ENCODE measurements at places on chromosomes 1 and 21. TPM values are rescaled to one million over a fixed set of nuclear protein-coding genes. Genes with fewer than 3 reads are reported as not detected.

DNA sequence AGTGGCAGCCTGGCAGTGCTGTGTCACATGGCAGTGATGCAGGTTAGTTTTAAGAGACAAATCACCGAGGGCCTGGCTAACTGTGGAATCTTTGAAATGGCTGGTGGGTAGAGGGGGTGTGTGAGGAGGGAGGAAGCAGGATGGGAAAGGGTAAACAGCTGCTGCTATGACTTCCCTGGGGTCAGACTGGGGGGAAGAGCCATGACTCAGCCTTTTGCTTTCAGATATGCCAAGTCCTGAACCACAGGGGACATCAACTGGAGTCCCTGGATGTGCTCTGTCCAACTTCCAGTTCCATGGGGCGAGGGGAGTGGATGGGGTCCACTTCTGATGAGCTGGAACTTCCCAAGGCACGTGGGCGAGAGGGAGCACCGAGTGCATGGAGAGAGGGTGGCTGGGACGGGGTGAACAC, 121.1 kb upstream of the ADAR start:
- DNase-seq, result no peak

DNA sequence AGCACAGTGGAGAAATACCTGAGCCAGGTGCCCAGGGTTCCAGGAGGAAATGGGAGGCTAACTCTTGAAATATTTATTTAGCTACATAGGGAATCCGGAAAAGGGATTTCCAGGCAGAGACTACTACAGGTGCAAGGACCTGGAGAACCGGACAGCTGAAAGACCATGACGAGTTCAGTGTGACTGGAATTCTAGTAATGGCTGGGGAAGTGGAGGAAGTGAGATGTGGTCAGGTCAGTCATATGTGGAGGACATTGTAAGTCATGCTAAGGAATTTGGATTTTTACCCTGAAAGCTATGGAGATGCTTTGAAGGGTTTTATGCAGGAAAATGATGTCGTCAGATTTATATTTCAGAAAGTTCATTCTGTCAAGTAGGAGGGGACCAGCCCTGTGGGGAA, 1.8 kb downstream of the CAP1 start:
- DNase-seq, result no peak

GRCh38 chr1:77438236-77438913, 156.6 kb downstream of the AK5 start:
- no peak for DNase-seq

Gene CYP4A11
- total RNA-seq, result not detected

GRCh38 chr1:85616364-85616705, 35.8 kb downstream of the CCN1 start:
- DNase-seq, result no peak

DNA sequence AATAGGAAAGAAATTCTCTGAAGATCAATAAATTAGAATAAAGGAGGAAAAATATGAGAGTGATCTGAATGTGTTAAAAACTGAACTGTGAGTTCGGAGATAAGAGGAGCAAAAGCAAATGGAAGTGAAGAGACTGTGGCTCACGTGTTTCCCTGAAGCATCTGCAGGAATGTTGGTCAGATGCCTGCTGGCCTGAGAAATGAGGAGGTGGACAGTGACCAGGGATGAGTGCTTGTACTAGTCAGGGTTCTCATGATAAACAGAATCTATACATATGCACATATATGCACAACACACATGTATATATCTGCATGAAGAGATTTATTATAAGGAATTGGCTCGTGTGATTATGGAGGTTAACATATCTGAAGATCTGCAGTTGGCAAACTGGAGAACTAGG, 103.4 kb upstream of the TIAM1 start:
- no peak for DNase-seq

GRCh38 chr1:33300673-33301072, 20.2 kb downstream of the A3GALT2 start:
- DNase-seq, result no peak

DNA sequence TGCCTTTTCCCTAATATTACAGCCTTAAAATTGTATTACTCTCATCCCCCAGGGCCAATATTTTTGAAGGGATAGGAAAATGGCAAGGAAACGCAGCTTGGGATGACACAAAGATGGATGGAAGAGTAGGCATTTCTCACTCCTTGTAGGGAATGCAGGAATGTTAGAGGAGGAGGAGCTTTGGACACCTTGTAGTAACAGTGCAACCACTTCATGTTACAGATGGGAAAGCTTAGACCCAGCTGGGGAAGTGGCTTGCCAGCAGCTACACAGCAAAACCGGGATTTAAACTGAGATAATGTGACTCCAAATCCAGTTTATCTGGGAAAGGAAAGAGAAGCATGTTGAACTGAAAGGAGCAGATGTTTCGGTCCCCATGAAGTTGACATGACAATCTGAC, 473.7 kb upstream of the DAB1 start:
- DNase-seq, result no peak

Gene DMRTA2
- not detected for total RNA-seq

Gene CTSS
- total RNA-seq, result 0.57 TPM

Gene RHBG
- total RNA-seq, result 5.7 TPM

GRCh38 chr1:214853340-214853739, 229.2 kb upstream of the KCNK2 start:
- DNase-seq, result no peak

Gene NR5A2
- 0.91 TPM for total RNA-seq

Gene PRAMEF5
- total RNA-seq, result not detected

DNA sequence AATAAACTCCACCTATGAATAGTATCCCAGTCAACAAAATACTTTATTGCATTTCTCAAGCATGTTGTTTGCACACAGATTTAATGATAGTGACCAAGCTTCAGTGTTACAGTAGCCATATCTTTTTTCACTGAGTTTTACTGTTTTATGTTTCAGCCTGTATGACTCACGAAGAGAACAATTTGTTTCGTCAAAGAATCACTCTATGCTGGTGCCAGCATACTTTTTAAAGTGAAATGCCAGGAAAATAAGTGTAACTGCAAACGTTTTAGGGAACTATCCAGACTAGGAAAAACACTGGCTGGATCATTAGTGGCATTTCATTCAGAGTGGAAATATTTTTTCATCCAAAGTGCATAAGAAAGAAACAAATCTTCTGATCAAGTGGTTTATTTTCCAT, 210.8 kb downstream of the COL11A1 start:
- no peak for DNase-seq

- no peak for DNase-seq
These were observed 5.0 kb downstream of the MEF2D start for GRCh38 chr1:156495401-156496140.

Gene HES3
- not detected for total RNA-seq

GRCh38 chr1:35369922-35370671, 101.6 kb downstream of the ZMYM4 start:
- DNase-seq, result no peak

Gene TOMM20
- 184 TPM for total RNA-seq

DNA sequence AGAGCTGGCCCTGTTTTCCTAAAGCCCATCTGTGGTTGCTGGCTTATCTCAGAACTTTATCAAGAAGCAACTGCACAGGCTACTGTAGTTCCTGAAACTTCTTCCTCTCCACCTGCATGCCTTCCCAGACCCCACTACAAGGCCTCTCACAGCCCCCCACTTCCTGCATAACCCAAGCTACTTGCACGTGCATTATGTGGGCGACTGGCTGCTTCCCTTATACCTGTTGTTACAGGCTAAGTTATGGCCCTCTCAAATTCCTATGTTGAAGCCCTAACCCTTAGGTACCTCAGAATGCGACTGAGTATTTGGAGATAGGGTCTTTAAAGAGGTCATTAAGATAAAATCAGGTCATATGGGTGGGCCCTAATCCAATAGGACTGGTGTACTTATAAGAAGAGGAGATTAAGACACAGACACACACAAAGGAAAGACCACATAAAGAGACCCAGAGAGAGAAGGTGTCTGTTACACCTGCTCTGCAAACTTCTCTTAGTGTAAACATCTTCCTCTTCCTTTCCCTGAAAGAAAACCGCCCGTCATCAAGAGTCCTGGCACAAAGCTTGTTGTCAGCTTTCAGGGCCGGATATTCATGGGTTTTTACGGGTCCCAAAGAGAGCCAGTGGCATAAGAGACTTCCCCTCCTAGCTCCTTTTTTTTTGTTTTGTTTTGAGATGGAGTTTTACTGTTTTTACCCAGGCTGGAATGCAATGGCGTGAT, 5.1 kb downstream of the ZNF496 start:
- no peak for DNase-seq

DNA sequence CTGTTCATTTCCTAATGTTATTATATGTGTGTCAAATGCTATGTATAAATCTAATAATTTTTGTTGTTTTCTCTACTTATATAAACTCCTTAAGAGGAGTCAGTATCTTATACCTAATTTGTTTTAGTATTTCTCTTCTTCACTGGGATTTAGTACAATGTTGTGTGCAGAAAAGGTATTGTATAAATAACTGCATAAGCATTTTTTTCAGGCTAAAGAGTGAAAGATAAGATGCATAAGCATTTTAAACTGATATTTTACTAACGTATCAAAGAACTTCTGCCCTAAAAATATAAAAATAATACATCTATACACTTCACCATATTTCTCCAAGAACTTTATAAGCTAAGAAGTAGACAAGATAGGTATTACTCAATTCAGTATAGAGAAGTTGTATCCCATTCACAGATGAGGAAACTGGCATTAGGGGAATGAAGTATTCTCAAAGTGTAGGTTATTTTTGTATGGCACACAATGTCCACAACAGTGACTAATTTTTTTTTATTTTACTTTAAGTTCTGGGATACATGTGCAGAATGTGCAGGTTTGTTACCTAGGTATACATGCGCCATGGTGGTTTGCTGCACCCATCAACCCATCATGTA, 59.3 kb downstream of the NUP210L start:
- no peak for DNase-seq

GRCh38 chr1:168830562-168830961, 101.6 kb upstream of the DPT start:
- DNase-seq, result no peak

- DNase-seq, result no peak
These were observed 386.3 kb downstream of the CAMTA1 start for GRCh38 chr1:7171574-7171973.

GRCh38 chr1:29323636-29324035, 87.3 kb downstream of the PTPRU start:
- no peak for DNase-seq

GRCh38 chr1:79188337-79188736, 181.8 kb upstream of the ADGRL4 start:
- DNase-seq, result no peak

Gene GRHL3
- total RNA-seq, result 1.0 TPM

GRCh38 chr1:19138958-19139581, 71.0 kb downstream of the UBR4 start:
- no peak for DNase-seq

DNA sequence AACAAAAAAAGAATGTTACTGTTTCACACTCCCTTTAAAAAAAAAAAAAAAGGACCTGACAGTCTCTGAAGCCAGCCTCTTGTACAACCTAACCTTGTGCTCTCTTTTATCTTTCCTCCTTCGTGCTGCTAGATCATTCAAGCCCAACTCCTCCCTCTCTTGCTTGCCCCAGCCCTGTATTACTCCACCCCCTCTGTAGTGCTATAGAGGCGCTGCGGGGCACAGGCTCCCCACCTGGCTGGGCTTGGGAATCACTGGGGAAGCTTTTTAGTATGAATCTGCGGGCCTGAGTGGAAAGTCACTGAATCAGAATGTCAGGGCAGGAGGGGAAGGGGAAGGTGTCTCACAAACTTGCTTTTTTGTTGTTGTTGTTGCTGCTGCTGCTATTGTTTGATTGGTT, 383.7 kb upstream of the CAMK1G start:
- no peak for DNase-seq

DNA sequence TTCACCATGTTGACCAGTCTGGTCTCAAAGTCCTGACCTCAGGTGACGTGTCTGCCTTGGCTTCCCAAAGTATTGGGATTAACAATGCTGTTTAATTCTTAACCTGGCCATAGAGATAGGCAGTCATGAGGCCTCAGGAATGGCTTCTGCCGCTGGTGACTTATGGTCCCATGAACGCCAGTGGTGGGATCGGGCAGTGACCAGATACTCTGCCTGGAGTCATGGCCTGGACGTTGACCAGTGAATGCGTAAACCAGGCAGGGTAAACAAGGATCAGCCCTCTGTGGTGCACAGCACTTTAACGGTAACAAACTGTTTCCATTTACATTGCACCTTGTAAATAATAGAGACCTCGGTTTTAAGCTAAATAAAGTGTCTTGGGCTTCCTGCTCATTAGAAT, 23.0 kb downstream of the MTARC1 start:
- DNase-seq, result no peak

DNA sequence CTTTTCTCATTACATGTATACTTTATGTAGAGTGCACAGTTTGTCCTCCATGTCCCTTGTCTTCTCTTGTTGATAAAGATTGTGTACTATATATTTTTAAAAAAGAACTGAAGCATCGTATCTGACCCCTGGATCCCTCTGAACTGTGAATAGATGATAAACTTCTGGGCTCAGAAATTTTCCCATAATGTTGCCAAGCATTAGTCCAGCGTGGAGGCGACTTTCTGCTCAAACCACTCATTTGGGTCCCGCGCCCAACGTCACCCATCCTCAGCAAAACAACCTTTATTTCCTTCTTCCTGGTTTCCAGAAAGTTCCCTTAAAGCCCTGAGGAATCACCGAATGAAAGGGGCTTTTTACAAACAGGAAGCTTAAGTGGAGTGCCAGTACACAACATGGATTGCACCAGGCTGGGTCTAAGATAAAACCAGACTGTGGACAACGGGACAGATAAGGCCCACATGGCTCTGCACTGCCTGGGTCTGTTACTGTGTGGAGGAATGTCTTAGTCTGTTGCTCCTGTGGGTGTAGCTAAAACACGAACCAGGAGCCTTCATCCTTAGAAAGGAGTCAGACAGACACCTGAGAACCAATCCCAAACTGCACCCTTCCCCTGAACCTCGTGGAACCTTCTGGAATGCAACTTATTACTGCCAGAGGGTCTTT, 15.6 kb downstream of the EVA1C start:
- DNase-seq, result no peak

DNA sequence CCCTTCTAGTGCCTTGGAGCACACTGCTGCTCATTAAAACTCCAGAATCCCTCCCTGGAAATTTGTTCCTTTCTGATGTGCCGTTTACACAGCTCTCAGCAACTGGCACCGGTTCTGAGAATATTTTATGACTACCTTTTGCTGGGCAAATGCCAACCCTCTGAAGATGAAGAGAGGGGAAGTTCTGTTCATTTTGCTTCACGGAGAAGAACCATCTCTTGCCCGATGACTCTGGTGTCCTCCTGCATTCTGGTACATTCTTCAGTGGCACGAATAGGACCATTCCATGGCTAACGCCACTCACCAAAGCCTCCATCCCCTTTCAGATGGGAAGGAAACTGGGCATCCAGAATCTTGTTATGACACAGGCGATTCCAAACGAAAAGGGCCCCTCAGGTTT, 96.2 kb upstream of the SIM2 start:
- DNase-seq, result no peak

GRCh38 chr1:169367096-169367685, 406 bp downstream of the NME7 start:
- no peak for DNase-seq

Gene C1QC
- total RNA-seq, result 0.59 TPM

DNA sequence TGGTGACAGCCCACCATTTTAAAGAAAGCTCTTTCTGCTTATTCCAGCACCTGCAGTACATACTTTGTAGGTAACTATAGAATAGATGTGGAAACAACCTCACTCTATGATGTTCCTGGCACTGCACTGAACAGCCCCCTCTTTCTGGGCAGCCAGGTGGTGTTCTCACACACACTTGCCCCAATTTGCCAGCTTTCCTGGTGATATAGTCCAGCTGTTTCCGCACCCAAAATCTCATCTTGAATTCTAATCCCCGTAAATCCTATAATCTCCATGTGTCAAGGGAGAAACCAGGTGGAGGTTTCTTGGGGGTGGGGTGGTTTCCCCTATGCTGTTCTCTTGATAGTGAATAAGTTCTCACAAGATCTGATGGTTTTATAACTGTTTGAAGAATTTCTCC, 102.2 kb downstream of the FCRL5 start:
- no peak for DNase-seq

Gene PIGM
- total RNA-seq, result 4.1 TPM

Gene RIPPLY3
- total RNA-seq, result not detected
